ENCODE measurements at places on chromosomes 7 and 10. TPM values are rescaled to one million over a fixed set of nuclear protein-coding genes. Genes with fewer than 3 reads are reported as not detected.

DNA sequence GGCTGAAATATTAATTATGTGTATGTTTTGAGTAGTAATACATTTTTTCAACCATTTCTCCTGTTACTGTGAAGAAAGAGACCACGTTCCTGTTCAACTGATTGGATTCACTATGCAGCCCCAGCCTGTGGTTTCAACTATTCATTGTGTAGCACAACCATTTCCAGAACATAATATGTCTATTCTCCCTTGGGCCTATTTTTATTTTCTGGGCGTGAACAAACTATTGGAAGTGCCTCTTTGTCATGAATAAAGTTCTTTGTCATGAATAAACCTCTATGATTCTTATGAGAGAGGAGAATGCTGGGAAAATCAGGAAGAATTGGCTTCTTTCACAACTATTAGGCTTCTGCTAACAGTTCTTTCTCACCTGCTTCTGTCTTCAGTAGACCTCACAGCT lies 152.4 kb downstream of the GNAT3 start:
- DNase-seq = no peak

- DNase-seq = no peak
Observed at GRCh38 chr7:30965883-30966282, 2.1 kb downstream of the GHRHR start.

DNA sequence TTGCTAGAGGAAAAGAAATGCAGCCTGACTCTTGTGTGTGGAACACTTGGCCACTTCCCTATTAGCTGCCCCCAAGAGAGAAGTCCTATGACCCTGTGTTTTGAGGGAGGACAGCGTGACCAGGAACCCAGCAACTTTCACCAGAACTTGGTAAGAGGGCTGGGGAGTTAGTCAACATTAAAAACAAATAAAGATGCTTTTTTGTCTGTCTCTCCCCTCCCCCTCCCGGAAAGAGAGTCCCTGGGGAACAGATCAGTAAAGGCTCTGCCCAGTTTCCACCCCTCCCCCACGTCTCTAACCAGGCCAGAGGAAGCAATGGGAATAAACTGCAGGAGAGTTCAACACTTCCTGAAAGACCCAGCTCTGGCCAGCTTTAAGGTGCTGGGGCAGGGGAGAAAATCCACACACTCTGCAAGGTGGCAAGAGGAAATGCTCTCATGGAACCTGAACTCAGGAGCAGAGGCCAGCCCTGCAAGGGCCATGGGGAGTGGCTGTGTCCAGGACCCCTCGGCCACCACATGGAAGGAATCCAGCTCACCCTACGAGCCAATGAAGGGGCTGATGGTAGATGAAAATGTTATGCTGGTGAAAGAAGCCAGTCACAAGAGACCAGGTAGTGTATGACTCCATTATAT lies 21.5 kb downstream of the SH3PXD2A start:
- no peak for DNase-seq

DNA sequence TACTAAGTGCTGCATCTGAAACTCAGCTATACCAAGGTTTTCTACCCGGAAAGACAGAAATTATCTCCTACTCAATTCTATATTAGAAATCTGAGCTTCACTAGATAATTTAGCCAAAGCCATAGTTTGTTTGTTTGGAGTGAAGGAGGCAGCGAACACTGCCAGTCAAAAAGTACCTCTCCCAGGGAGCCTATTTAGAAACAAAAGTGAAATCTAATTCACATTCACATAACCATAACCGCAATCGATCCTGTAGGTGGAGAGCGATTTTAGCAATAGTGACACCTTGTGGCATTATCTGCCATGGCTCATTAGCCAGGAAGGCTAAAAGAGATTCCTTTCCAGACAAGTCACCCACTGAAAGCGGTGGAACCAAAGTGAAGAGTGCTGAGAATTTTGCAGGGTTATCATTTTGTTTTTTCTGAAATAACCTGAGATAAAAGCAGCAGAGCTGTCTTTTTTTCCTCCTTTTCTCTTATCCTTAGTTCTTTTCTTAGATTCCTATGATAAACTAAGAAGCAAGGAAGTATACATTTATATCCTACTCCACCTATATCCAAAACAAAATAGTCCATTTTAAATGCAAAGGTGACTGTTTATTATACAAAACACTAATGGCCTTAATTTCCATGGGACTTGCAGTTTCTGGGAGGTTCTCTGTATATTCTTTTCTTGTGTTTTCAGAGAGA lies 83.7 kb upstream of the BET1 start:
- DNase-seq = peak; percentile 69

GRCh38 chr7:79880312-79880711 lies 254.3 kb upstream of the GNAI1 start:
- DNase-seq = no peak

GRCh38 chr10:116636976-116637375 lies 16.2 kb downstream of the PNLIPRP2 start:
- no peak for DNase-seq

DNA sequence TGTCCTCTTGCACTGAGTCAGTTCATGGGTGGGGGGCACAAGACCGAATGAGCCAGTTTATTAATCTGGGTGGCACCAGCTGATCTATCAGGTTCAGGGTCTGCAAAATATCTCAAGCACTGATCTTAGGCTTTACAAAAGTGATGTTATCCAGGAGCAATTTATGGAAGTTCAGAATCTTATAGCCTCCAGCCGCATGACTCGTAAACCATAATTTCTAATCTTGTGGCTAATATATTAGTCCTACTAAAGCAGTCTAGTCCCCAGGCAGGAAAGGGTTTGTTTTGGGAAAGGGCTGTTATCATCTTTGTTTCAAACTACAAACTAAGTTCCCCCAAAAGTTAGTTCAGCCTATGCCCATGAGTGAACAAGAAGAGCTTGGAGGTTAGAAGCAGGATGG lies 33.9 kb downstream of the AKR1C8 start:
- DNase-seq = no peak

DNA sequence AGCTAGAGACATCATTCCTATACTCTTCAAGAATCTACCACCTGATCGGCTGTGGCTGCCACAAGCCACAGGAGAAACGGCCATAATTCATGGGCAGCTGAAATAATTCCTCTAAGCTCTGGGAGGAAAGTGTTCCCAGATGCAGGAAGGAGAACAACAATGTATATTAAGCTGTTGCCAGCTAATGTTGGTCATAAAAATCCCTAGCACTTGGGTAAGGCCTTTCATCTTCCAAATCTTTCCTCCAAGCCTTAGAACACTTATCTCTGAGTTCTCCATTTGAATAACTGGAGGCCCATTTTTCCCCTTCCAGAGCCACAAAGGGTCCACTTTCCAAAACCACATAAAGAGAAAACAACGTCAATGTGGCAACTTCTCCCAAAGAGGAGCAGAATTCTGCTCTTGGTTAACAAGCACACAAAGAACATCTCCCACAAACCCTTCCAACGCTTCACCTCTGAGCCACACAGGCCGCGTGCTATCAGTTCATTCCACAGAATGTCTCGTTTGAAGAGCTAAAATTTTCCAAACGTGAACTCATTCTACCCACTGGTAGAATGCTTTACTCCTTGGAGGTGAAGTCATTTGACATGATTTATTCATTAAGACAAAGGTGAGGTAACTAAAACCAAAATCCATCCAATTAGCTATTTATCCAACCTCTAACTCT lies 11.2 kb downstream of the KCNMA1 start:
- no peak for DNase-seq

- no peak for DNase-seq
Observed at GRCh38 chr7:23955600-23956149, 245.7 kb downstream of the STK31 start.

DNA sequence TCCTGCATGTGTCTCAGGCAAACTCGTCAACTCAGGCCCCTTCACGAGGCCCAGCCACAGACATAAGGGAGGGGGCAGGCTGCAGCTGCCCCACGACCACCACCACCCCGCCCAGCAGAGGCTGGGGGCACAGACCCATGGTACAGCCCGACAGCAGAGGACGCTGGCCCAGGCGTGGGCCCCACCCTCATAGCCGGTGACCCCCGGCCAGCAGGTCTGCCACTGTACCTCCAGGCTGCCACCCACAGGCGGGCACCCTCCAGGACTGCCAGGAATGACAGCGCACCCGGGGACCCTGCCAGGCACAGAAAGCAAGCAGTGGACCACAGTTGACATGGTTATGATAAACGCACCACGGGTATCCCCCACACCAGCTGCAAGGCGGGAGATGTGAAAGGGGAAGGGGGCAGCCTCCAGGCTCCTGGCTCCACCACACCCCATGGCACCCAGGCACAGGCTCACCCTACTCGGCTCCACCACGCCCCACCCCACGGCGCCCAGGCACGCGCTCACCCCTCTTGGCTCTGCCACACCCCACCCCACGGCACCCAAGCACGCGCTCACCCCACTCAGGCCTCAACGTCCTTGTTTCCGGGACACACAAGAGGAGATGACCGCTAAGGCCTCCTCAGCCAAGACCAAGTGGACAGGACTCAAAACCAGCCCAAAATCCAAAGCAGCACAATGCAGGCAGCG lies 135.9 kb downstream of the MAD1L1 start:
- DNase-seq = no peak

GRCh38 chr7:127910670-127911069 lies 120.6 kb downstream of the LRRC4 start:
- DNase-seq = no peak

GRCh38 chr10:74502963-74503608 lies 323.3 kb upstream of the KAT6B start:
- DNase-seq = no peak

- DNase-seq = no peak
Observed at GRCh38 chr7:17185690-17186070, 112.8 kb upstream of the AHR start.

DNA sequence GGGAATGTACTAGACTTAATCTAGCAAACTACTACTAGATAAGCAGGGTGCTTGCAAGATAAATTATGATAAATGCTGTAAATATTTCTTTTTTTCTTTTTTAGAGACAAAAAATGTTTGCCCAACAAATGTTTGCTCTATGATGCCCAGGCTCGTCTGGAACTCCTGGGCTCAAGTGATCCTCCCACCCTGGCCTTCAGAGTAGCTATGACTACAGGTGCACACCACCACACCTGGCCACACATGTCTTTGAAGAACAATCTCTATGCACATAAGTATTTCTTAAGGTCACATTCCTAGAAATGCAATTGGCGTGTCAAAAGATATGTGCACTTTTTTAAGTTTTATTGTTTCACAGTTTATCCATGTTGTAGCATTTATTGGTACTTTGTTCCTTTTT lies 179.6 kb upstream of the FRMD4A start:
- no peak for DNase-seq

DNA sequence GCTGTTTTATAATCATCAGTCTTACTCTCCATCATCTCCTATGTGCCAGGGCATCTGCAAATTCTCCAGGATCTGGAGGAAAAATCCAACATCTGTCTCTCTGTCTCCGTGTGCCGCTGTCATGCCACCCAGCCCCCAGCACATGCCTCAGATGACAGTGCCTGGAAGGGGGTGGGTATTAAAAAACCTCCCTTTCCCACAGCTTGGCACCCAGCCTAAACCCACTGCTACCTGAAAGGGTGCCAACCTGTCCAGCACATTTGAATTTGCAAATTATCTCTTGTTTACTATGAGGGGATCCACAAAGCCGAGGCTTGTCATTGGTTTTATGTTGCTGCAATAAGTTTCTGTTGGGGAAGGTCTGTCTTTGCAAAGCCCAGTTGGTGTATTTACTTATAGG lies 73.1 kb downstream of the EMX2 start:
- DNase-seq = no peak

GRCh38 chr10:128416231-128416630 lies 290.0 kb upstream of the MKI67 start:
- DNase-seq = no peak

DNA sequence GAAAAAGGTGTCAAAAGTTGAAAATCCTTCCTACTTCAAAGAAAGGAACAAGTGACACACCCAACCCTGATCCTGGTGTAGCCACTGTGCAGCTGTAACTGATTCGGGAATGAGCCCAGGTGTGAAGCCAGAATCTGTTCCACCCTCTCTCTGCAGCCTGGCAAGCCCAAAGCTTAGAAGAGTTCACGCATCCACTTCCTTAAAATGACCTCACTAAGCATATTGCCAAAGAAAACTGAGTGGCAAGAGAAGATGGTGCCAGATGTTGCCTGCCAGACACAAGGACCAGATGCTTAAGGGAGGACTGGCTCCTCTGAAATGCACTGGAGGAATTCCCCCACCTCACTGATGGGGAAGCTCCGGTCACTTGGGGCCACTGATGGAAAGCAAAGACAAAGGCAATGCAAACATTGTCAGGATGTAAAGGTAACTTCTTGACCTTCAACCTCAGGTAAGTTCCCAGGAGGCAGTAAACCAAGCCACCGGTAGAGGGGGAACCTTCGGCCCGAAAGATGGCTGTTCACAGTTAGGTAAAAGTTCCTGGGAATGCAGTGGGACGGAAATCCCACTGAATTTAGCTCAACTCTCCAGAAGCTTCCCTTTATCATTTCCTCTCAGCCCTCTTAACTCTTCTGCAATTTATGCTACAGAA lies 554.9 kb downstream of the KCNMA1 start:
- no peak for DNase-seq

DNA sequence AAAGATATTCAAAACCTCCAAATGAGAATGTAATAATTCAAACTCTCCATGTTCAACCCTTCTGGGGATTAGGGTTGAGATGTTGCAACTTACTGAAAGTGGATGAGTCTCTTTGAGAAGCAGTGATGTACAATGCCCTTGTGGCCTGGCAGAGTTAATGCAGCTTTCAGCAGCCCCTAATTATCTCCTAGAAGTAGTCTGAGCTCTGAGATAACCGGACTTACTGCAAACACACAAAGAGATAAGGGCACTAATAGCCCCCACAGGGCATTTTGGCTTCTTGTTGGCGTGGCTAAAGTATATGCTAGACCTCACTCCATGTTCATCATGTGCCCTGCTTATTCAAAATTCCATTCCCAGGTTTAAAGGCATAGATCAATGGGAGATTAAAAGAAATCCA lies 404.7 kb downstream of the NEBL start:
- DNase-seq = no peak

CYP2W1 gene
- total RNA-seq = not detected

CPN1 gene
- not detected for total RNA-seq

PGAM2 gene
- total RNA-seq = not detected

ABCC2 gene
- total RNA-seq = 1.3 TPM

DENND2A gene
- total RNA-seq = not detected

ZNF777 gene
- total RNA-seq = 15.1 TPM

TFPI2 gene
- not detected for total RNA-seq

JAKMIP3 gene
- total RNA-seq = 0.07 TPM

VENTX gene
- total RNA-seq = not detected

AGR2 gene
- total RNA-seq = not detected

MOGAT3 gene
- not detected for total RNA-seq

FAM200A gene
- 5.4 TPM for total RNA-seq

Measured in activated CD4-positive, alpha-beta T cell treated with anti-CD3 and anti-CD28 coated beads, Interleukin-2, amount 10 ng/mL, durations not matched to agents 7 days and 5 days (primary cell).